ENCODE measurements at places on chromosomes 6 and 20. TPM values are rescaled to one million over a fixed set of nuclear protein-coding genes. Genes with fewer than 3 reads are reported as not detected.

The FAM209B gene
- total RNA-seq, result not detected

The ARID1B gene
- total RNA-seq, result 55.0 TPM

The TFAP2D gene
- not detected for total RNA-seq

The TNF gene
- total RNA-seq, result not detected

The TREM2 gene
- total RNA-seq, result 0.59 TPM

The TBX18 gene
- 64.1 TPM for total RNA-seq

The ACSS1 gene
- 1.4 TPM for total RNA-seq

The HAO1 gene
- total RNA-seq, result not detected

The ADGRF5 gene
- total RNA-seq, result under 0.01 TPM

The ZSCAN12 gene
- 10.1 TPM for total RNA-seq

The SYCP2 gene
- total RNA-seq, result 1.4 TPM
